Spleen (tissue), 13 donors: ENCODE measurements at places on chromosomes 4 and X. TPM values are rescaled to one million over a fixed set of nuclear protein-coding genes. Genes with fewer than 3 reads are reported as not detected.

- no peaks in the 10 kb centered on the region for H3K27me3 ChIP-seq
- no peak overlapping the region for H3K4me3 ChIP-seq
These were observed 280.1 kb downstream of the RAPGEF2 start for GRCh38 chr4:159382856-159383561.

GRCh38 chr4:111556141-111556781 is 589.0 kb upstream of the FAM241A start:
- H3K27me3 ChIP-seq: no peaks in the 10 kb centered on the region
- no peak overlapping the region for H3K4me3 ChIP-seq
- no peaks in the 10 kb centered on the region for H3K36me3 ChIP-seq
- no peak for DNase-seq
- no peaks in the 10 kb centered on the region for H3K4me1 ChIP-seq
- H3K27ac ChIP-seq: no peak overlapping the region

The PCDH11X gene
- polyA plus RNA-seq: 0.13 TPM

GRCh38 chr4:158371158-158371557 is 150.5 kb upstream of the RXFP1 start:
- no peaks in the 10 kb centered on the region for H3K36me3 ChIP-seq
- no peak for DNase-seq
- no peaks in the 10 kb centered on the region for H3K4me1 ChIP-seq

DNA sequence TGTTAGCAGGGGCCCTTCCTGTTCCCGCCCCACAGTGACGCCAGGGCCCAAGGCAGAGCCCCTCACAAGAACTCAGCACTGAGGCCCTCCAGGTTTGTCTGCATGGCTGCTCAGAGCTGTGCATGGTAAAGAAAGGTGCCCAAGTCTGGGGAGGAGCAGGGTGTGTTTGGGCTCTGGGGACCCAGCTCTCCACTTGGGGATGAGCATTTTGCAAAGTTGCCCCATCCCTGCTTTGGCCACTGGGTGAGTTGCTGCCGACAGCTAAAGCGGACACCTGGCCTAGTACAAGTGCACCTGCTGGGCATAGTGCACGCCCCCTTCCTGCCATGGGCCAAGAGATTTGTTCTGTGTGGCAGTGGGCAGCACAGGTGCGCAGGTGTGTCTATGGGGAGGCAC is 2.0 kb upstream of the MXD4 start:
- H3K36me3 ChIP-seq: no peaks in the 10 kb centered on the region
- H3K4me3 ChIP-seq: no peak overlapping the region
- peaks cover 64% of the 10 kb centered on the region for H3K4me1 ChIP-seq
- H3K27me3 ChIP-seq: no peaks in the 10 kb centered on the region
- no peak overlapping the region for H3K27ac ChIP-seq
